NCI-H2081 (cell line): ENCODE measurements at places on chromosomes 1 and 21.

DNA sequence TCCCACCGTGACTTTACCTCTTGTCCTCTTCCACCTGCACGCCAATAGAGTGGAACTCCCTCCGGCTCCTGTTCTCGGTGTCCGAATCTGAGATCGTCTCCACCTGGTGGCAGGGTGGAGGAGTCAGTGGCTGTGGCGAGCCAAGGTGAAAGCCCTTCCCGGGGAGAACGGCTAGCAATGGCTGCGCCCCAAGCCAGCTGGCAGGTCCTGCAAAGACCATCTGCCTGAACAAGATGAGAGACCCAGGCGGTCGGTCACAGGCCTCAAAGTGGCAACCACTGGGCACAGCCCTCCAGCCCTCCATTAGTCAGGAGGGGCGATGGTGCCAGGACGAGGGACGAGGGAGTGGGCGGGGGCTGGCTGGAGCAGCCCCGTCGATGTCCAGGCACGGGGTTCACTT lies 25.4 kb upstream of the SMIM12 start:
- no peak for DNase-seq

GRCh38 chr1:113947388-113948107 lies 18.4 kb downstream of the HIPK1 start:
- DNase-seq: no peak

- no peak for DNase-seq
Observed at GRCh38 chr1:208111646-208112190, 132.5 kb downstream of the PLXNA2 start.

- no peak for DNase-seq
Observed at GRCh38 chr1:22107126-22107525, 35.8 kb downstream of the WNT4 start.

GRCh38 chr21:41877901-41878830 lies 978 bp downstream of the PRDM15 start:
- peak; percentile 38 for DNase-seq

DNA sequence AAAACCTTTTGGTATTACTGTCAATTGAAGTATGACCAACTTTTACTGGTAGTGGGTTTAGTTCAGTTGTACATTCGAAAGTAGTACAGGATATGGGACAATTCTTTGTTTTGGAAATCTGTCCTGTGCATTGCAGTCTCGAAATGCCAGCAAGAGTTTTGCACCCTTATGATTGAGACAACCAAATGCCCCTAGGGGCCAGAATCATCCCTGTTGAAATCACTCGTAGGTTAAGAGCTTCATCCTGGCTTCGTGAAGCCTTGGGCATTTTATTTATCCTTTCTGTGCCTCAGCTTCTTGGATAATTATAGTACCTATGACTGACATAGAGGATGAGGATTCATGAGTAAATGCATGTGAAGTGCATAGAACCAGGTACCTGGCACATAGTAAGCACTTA lies 2.4 kb upstream of the GOLT1A start:
- no peak for DNase-seq

- DNase-seq: no peak
Observed at GRCh38 chr1:39525366-39526165, 34.1 kb downstream of the BMP8A start.

GRCh38 chr1:212107481-212107880 lies 71.9 kb downstream of the DTL start:
- peak; percentile 33 for DNase-seq

GRCh38 chr1:208308221-208308620 lies 64.0 kb upstream of the PLXNA2 start:
- DNase-seq: no peak

DNA sequence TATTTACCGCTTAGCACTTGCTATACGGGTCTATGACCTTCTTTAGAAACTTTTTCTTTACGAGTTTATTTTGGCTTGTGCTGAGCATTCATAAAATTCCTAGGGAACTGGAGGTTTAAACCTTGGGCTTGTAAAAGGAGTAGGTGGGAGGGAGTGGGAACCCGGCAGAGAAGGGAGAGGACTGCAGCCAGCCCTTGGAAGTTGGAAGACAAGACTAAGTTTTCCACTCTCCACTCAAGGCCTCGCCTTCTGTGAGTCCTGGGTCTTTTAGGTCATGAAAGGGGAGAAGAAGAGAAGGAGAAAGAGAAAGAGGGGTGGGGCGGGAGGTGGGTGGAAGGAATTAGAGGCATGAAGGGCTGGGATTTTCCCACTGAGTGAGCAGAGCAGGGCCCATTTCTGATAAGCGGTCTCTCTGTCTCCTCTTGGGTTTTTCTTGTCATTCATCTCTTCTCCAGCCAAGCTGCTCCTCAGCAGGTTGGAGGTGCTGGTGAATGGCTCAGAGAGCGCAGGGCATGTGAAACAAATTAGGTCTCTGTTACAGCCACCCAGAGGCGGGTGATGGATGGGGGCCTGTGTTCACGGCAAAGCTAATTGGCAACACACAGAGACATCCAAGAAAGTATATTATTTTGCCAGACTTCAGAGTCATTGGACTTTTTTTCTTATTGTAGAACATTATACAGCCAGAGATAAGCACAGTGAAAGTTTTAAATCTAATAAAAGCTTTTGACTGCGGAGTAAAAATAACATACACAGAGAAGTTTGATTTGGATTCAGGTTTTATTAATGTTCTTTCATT lies 247.3 kb downstream of the FOXD2 start:
- DNase-seq: no peak

GRCh38 chr1:235720544-235720943 lies 71.0 kb upstream of the GNG4 start:
- DNase-seq: no peak

GRCh38 chr1:228323401-228323800 lies 83.2 kb downstream of the TRIM11 start:
- no peak for DNase-seq

GRCh38 chr1:228341814-228342626 lies 64.6 kb downstream of the TRIM11 start:
- DNase-seq: no peak

DNA sequence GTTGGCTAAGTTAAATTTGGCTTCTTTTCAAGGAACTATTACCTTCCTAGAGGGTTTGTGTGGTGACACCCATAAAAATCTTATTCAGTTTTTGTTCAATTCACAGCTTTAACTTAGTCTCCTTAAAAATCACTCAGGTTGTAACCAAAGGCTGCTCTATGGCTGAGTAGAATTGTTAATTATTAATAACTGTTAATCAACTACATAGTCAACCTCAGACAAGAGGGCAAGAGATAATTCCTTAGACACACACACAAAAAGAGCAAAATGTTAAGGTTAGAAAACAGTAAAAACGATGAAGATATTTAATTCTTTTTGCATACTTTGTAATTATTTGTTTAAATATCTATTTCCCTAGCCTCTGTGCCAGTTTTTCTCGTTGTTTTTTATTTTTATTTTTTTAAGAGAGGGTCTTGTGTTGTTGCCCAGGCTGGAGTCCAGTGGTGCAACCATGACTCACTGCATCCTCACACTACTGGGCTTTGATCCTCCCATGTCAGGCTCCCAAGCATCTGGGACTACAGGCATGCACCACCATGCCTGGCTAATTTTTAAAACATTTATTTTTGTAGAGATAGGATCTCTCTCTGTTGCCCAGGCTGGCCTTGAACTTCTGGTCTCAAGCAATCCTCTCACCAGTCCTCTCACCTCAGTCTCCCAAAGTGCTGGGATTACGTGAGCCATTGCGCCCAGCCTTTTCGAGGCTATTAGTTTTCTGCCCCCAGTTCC lies 215.2 kb downstream of the DISC1 start:
- DNase-seq: no peak

DNA sequence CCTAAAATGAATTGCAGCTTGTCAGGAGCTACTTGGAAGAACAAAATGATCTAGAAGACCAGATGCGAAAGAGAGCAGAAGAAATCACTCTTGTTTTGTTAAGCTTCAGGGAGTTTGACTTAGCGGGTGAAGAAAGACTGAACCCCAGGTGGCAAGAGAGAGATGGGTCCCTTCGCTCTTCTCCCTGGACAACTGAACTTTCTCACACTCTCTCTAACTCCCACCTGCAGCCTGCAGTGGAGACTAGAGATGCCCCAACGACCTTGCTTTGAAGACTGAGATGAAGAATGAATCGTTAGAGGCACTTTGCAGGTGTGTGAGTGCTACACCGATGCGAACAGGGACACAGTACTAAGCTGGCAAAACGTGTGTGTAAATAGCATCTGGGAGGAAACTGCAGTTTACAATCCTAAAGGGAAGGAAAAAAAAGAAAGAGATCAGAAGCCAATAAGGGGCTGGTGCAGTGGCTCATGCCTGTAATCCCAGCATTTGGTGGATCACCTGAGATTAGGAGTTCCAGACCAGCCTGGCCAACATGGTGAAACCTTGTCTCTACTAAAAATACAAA lies 64.5 kb upstream of the LYST start:
- DNase-seq: no peak

- DNase-seq: no peak
Observed at GRCh38 chr1:4000811-4001251, 100.8 kb upstream of the C1orf174 start.

DNA sequence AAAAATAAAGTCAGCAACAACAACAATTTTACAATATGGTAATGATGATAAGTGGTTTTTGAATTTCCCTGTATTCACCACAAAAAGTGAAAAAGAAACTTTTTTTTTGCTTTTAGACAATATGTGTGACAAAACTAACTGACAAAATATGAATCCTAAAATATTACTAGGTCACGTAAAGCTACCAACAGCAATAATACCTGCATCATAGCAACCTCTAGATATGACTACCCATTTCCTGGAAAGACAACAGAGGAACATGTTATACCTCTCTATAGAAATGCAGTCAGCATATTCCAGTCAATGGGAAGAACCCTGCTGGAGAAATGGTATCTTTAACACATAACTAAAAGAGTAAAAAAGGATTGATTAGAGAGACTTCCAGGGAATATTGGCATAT lies 73.7 kb downstream of the PDE4B start:
- DNase-seq: no peak

GRCh38 chr21:45800339-45801080 lies 157.0 kb downstream of the PCBP3 start:
- no peak for DNase-seq

- DNase-seq: no peak
Observed at GRCh38 chr1:13540866-13541265, 27.1 kb upstream of the LRRC38 start.

- DNase-seq: no peak
Observed at GRCh38 chr1:23246274-23246673, 29.0 kb upstream of the HTR1D start.

DNA sequence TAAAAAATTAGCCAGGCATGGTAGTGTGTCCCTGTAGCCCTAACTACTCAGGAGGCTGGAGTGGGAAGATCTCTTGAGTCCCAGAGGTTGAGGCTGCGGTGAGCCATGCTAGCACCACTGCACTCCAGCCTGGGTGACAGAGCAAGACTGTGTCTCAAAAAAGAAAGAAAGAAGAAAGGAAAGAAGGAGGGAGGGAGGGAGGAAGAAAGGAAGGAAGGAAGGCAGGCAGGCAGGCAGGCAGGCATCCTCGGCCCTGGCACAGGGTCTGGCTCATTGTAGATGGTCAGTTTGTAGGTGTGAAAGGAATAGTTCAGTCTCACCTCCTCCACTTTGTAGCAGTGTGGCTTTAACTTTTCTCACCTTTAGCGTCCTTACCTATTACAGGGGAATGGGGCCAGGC lies 25.0 kb downstream of the NAV1 start:
- DNase-seq: no peak

GRCh38 chr1:229325853-229326487 lies 16.9 kb downstream of the CCSAP start:
- no peak for DNase-seq

- no peak for DNase-seq
Observed at GRCh38 chr1:107535091-107535490, 394.3 kb downstream of the NTNG1 start.

GRCh38 chr1:177966199-177966598 lies 3.7 kb downstream of the SEC16B start:
- no peak for DNase-seq

- no peak for DNase-seq
Observed at GRCh38 chr1:233505130-233505529, 108.8 kb upstream of the KCNK1 start.

DNA sequence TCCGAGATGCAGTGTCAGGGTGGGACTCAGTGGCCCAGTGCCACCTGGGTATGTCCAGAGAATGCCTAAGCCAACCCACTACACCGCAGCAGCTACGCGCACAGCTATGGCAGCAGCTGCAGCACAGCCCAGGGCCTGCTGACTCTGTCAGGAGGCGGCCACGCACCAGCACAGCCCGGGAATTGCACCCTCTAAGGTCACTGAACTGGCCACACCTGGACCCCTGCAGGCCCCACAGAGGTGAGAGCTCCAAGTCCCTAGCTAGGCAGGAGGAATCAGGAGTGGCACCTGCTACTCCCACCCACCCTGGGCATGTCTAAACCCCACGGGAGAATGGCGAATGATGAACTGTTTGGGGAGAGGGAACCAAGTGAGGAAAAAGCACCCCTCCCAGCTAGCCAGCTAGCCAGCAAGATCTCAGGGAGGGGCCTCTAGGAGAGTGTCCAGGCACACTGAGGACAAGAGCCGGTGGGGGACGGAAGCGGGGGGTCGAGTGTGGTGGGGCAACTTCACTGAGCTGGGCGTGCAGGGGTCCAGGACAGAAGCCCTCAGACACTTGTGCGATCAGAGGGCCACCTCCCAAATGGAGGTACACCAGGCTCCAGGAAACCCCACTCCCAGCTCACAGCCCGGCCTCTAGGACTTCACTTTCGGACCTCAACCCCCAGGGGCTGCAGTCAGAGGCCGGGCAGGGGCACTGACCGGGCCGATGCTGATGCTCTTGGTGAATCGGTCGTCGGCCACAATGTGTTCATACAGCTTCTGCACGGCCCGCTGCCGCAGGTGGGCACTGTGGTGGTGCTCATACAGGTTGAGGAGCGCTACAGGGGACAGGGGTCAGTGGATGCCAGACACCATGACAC lies 13.9 kb downstream of the LSS start:
- DNase-seq: no peak

DNA sequence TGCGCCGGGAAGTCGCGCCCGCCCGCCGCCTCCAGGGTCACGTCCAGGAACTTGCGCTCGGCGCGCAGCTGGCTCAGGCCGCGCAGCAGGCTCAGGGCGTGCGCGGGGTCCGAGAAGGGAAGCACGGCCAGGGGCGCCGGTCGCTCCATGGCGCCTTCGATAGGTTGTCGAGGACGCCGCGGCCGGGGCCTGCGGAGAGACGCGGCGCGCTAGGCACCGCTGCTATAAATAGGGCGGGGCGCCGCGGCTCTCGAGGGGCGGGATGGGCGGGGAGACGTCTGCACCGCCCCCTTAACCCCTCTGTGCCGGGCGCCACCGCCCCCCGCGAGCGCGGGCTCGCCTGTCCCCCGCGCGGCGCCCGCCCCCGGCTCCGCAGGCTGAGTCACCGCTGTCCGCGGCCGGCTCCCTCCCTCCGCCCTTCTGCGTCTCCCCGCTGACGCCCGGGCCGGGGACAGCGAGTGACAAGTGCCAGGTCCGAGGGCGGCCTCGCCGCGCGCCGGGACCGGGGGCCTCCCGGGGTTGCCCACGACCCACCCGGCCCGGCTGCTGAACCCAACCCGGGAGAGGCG lies at the start of gene KLHL21:
Gene KLHL21 (minus strand): TSS at position 201 of the 569 bp plus-strand sequence. CDS start 52 bp downstream, at position 149.
- DNase-seq: peak; percentile 77
